ENCODE measurements at places on chromosomes 6 and 20.

DNA sequence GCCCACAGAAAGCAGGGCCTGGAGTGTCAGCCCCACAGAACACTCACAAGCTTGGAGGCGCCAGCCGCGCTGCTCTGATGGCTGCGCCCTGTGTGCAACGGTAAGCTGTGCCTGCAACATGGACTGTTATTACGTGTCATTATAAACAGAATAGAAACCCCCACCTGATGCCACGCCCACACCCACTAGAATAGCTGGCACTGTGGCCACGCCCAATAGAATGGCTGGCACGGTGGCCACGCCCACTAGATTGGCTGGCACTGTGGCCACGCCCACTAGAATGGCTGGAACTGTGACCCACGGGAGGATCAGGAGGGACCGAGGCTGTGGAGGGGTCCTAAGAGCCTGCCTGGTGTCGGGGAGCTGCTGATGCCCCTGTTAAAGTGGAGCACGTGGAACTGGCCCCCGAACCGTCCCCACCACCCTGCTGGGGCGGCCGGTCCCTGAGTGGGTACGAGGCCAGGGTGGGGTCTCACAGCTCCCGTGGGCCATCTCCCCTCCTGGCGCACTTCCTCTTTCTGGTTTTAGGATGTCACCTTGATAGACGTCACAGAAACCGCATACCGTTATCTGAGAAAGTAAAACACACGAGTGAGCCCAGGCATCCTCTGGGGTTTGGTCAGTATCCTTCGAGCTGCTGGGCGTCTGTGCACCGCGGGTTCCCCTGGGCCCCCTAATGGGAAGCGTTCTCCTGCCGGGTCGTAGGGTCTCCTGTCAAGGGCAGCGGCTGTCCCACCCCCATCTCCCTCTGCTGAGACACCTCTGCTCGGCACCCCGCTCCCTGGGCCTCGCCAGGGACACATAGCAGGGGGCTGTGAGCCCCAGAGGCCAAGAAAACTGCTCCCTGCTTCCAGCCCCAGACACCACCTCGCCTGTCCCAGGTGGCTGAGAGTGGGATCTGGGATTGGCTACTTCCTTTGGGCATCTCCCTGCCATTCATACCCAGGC lies 25.4 kb downstream of the SLC17A9 start:
- DNase-seq, result no peak

DNA sequence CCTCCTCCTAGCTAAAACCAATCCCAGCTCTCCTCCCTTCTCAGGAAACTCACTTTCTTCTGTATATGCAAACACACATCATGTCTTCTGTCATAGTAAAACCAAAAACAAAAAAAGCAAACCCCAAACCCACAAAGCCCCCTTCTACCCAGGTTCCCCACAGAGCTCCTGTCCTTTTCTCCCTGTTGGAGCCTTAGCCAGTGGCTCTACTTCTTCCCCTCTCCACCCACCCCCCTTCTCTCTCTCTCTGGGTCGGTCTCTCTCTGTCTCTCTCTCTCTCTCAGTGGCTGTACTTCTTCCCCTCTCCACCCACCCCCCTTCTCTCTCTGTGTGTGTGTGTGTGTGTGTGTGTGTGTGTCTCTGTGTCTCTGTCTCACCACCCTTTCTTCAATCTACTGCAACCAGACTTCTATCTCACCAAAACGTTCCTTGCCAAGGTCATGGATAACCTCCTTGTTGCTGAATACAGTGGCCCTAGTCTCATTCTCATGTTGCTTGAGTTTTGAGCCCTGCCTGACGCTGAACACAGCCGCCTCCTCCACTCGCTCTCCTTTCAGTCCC lies 8.7 kb upstream of the OSER1 start:
- DNase-seq, result no peak

GRCh38 chr6:108952776-108953486 lies 104.7 kb downstream of the ARMC2 start:
- DNase-seq, result no peak

GRCh38 chr20:51610111-51610510 lies 67.6 kb upstream of the NFATC2 start:
- no peak for DNase-seq

GRCh38 chr6:73560853-73561407 lies 40.1 kb upstream of the EEF1A1 start:
- DNase-seq, result no peak

DNA sequence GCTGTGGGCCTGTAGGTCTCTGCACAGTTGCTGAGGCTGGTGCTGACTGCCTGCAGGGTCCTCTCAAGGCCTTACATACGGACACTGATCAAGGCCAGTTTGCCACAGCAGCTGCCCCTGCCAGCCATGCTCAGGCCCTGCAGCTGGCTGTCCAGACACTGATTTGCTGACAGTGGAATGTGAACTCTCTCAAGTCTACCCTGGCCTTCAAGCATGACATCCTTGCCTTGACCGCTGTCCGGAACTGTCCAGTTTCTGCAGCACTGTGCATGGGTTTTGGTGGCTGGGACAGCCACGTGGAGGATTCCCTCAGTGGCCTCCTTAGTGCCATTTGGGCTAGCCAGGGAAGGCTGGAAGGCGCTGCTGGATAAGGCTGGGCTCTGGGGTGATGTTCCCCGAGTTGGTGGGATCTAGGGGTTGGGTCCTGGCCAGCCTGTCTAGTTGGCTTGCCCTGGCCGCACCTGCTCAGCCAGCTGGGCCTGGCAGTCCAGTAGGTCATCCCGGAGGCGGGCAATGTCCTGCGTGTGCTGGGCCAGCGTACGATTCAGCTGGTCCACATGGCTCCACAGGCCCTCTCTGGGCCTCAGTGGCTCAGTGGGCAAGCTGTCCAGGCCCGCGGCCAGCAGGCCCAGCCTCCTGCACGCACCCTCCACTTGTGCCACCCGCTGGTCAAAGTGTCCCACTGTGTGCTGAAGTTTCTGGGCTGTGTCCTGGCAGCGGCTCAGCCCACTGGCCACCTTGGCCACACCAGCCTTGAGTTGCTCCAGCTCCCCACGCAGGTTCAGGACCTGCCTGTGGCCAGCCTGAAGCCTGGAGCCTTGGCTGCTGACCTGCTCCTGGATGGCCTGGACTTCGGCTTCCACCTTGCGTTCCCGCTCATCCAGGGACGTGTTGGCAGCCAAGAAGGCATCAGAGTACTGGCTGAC lies 5.5 kb downstream of the EMILIN3 start:
- DNase-seq, result no peak

DNA sequence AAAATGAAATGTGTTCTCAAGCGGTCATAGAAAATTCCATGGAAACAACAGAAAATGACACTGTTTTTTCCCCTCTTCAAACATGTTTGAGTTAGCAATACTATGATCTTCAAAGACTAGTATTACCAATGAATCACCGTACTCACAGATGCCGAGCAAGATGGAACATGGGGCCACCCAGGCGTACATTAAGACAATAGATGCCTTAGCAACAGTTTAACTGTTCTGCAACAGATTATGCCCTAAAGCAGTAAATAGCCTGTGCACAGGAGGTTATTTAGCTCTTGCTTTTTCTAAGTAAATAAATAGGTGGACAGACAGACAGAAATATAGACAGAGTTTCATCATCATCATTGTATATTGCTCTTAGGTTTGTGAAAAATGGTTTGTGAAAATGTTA lies 284.0 kb upstream of the DEFB112 start:
- DNase-seq, result no peak

DNA sequence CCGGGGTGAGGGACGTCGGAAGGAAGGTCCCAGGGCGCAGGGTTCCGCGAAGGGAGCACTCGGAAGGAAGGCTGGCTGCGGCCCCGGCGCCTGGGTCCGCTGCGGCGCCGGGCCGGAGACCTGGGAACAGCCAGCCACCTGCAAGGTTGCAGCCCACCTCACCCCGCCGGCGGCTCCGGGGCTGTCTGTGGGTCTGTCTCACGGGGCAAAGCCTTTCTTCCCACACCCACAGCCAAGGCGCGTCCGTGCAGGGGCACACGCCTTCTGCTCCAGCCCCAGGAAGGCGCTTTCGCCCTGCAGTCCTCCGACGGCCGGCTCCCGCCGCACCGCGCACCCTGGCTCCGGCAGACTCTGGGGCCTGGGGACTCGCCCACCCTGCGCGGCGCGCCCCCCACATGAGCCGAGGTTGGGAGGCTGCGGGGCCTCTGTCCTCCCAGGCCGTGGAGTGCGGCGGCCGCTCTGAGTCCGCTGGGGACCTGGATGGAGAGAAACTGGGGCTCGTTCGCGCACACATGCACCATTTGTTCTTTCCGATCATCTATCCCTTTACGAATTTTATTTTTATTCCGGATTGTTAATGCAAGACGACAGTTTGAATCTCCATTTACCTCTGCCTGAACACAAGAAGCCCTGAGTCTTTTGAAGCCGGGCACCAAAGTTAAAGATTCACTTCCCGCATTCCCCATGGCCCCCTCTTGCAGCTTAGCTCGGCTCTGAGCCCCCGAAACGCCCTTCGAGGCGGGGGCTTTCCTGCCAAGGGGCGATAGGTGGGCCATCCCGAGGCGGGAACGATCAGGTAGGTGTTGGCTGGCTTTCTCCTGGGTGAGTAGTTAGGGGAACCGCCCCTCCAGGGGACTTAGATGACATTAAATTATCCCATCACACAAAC lies 4.5 kb upstream of the FOXC1 start:
- DNase-seq, result no peak

GRCh38 chr6:170347091-170347490 lies 40.5 kb downstream of the FAM120B start:
- no peak for DNase-seq

GRCh38 chr6:167826230-167826895 lies 348 bp upstream of the AFDN start:
- DNase-seq, result no peak
